ENCODE measurements at places on chromosomes 6 and 20.

DNA sequence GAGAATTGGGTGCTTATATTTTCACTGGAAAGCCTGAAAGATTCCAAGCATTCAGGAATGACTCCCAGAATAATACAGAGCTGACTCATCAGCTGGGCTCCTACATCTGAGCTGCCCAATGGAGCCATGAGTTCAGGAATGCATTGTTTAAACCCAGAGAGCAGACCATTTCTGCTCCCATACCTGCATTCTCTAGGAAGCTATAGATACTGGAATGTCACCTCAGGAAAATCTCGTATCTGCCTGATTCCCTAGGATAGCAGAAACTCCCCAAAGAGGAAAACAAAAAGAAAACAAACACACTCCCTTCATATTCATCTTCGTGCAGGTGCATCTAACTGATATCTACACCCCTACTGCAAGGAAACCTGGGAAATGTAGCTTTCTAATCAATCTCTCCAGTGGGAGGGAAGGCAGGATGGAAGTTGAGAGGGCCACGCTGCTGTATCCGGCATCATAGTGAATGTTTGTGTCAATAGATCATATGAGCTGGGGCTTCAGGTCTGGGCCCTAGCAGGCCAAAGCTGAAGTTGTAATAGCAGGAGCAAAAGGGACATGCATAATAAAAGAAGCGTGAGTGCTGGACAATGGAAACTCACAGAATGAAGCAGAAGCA is 8.2 kb upstream of the SLC2A12 start:
- DNase-seq = no peak

DNA sequence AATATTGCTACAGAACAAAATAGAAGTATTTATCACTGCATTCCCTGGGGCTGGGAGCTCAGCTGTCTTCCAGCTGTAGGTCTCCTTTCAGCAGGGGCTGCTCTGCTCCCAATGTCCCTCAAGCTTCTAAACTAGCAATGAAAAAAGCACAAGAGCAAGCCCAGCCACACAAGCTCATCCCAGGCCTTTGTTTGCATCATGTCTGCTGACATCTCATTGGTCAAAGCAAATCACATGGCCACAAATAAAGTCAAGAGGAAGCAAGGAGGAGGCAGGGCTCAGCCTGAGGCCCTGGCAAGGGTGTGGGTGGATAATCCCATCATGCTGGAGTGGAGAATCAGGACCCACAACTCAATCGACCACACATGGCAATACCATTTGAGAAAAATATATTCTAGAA is 2.2 kb upstream of the BFSP1 start:
- DNase-seq = no peak

DNA sequence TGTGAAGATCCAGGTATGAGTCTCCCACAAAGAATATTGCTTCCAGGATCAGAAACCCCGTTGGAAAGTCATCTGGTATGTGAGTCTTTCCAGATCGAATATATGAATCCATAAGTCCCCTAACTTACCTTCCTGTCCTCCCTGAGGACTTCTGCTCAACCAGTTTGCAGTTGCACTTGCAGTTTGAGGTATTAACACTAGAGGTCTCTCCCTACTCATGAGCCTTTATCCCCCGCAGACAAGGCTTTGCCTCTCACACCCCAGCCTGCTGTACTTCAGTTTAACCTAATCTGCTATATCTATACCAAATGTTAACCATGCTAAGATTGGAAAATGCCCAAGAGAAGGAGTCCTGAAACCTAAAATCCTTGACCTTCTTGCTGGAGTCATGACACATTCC is 135.3 kb upstream of the DEFB112 start:
- peak; percentile 0 for DNase-seq

GRCh38 chr20:31675828-31676608 is 38.3 kb downstream of the COX4I2 start:
- DNase-seq = no peak

- no peak for DNase-seq
Measured at GRCh38 chr20:278181-278580, 12.4 kb downstream of the C20orf96 start.

DNA sequence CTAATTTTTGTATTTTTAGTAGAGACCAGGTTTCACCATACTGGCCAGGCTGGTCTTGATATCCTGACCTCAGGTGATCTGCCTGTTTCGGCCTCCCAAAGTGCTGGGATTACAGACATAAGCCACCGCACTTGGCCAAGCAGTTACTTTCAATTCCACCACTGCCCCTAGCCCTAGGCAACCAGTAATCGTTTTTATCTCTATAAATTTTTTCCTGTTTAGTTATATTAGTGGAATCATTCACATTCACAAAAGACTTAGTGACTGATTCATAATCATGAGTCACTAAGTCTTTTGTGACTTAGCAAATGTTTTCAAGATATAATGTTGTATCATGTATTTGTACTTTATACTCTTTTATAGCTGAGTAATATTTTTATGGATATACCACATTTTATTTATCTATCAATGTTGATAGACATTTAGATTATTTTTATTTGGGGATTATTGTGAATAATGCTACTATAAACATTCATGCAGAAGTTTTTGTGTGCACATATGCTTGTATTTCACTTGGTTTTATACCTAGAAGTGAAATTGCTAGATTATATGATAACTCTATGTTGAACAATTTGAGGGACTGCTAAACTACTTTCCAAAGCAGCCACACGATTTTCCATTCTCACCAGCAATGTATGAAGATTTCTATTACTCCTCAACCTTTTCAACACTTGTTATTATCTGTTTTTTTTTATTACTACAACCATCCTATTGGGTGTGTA is 421.4 kb upstream of the ID4 start:
- DNase-seq = no peak

- DNase-seq = no peak
Measured at GRCh38 chr6:31874836-31875572, 3.8 kb downstream of the SLC44A4 start.

GRCh38 chr6:106496823-106497222 is 132.5 kb downstream of the RTN4IP1 start:
- DNase-seq = no peak

DNA sequence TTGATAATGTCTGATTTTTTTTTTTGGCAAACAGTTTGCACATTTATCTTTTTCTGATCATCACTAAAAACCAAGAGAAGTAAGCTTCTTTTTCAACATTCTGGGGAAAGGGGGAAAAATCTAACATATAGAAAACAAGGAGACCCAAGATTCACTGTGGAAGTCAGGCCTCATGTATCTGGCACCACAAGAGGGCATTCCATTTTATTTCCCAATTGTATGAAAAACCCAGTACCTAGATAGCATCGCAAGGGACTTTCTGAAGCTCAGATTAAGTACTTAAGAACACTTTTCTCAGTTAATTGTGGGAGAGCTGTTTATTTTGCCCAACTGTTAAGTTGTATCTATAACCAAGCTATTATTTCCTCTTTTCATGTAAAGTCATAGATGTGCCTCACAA is 152.9 kb downstream of the KLHL32 start:
- no peak for DNase-seq

DNA sequence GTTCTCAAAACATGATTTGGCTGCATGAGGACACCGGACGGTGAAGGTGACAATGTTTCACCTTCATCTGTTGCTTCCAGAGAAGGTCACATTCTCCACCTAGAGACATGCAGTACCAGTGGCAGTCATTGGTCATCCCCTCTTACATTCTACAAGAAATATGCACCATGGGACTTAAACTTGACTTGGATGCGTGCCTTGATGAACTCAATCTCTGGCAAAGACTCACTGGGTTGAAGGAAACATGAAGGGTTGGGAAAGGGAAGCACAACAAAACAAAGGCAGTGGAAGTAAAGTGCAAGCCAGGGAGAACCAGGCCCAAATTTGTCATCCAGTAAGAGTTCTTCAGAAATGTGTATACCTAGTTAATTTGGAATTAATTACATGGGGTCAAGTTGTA is 39.4 kb upstream of the ARMH2 start:
- no peak for DNase-seq

GRCh38 chr6:20427856-20428255 is 26.2 kb downstream of the E2F3 start:
- no peak for DNase-seq

DNA sequence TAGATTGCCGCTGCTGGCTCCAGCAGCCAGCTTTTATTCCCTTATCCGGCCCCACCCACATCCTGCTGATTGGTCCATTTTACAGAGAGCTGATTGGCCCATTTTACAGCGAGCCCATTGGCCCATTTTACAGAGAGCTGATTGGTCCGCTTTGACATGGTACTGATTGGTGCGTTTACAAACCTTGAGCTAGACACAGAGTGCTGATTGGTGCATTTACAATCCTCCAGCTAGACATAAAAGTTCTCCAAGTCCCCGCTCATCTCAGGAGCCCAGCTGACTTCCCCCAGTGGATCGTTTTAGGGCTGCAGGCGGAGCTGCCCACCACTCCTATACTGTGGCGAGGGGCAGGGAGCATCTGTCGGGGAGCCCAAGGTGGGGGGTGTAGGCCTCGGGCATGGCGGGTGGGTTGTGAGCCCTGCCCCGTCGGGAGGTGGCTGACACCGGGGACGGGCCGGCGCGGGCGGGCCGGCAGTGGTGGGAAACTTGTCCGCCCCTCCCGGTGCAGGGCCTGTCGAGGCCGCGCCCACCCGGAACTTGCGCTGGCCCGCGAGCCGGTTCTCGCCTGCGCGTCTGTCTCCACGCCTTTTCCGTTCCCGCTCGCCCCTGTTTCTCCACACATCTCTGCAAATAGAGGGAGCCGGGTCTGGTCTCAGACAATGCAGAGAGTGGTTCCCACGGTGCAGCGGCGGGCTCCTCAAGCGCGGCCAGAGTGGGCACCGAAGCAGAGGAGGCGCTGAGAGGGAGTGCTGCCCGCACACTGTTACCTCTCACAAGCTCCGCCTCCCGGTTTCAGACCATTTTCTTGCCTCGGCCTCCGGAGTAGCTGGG is 86.1 kb upstream of the STMND1 start:
- DNase-seq = no peak

- no peak for DNase-seq
Measured at GRCh38 chr6:129893640-129894039, 32.5 kb upstream of the TMEM244 start.

DNA sequence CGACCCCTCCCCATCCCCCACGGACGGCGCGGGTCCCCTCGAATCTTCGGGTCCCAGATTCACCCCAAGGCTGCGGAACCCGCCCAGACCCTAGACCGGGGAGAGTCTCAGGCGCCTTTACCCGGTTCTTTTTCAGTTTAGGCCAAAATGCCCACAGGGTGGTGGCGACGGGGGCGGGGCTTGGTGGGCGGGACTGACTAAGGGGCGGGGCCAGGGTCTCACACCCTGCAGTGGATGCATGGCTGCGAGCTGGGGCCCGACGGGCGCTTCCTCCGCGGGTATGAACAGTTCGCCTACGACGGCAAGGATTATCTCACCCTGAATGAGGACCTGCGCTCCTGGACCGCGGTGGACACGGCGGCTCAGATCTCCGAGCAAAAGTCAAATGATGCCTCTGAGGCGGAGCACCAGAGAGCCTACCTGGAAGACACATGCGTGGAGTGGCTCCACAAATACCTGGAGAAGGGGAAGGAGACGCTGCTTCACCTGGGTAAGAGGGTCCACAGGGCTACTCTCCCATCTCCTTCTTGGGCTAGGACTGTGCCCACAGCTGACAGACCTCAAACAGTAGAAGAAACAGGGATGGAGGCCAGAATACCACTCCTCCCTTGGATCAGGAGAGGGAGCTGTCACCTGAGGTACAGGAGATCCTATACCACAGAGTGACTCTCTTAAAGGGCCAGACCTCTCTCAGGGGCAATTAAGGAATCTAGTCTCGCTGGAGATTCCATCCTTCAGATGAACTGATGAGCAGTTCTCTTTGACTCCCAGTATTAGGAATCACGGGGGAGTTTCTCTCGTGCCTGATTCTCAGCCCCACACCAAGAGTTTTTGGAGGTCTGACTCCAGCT is 942 bp downstream of the HLA-E start:
- DNase-seq = no peak

GRCh38 chr6:166556336-166556735 is 30.1 kb downstream of the RAMACL start:
- no peak for DNase-seq

DNA sequence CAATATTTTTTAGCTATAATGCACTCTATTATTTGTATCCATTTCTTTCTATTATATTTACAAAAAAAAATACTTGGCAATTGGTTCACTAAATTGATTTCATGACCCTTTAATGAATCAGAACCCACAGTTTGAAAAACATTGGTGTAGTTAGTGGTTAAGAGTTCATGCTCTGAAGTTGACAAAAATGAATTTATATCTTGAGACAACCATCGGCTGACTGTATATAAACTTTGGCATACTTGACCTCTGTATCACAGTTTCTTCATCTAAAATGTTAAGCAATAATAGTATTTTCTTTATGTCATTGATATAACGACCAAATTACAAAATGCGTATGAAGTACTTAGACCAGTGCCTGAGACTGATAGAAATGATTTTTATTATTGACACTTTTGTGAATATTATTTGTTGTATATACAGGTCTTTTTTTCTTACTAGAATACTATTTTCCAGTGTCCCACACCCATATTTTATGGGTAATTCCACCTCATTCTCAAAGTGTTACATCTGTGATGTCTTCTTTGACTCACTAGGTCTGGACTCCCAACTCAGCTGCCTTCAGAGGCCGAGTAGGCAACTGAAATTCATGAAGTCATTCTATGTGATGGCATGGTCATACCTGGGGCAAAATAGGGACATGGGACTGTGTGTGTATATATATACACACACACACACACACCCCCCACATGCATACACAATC is 459.2 kb downstream of the RFPL4B start:
- DNase-seq = no peak

DNA sequence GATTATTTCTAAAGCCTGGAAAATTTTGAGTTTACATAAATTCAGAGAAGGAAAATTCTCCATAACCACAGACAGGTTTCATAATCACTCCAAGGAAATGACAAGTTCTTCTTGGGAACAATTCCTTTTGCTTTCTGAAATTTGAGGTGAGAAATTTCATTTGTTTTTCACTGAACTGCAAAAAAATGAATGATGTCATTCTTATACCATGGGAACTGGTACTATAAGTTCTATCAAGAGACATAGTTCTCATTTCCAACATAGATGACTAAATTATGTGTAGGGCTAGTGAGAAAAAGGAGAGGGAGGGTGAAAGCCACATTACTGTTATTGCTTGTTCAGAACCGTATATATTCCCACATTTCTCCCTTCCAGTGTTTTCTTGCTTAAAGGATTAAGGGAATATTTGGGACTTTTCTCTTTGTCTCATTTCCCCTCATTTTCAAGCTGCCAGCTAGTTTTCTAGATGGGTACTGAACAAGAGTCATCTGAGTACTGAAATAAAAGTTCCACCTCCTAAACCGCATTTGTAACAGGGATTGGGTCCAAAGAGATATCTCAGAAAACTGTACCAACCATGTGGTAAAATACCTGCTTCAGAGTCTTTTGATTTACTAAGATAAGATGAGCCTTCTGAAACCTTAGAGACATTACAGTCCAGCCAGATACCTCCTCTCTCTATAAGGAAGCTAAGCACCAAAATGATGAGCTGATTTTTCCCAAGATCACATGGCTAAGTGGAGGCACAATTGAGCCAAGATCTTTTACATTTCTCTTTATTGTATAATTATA is 144.3 kb upstream of the PRDM1 start:
- DNase-seq = no peak

GRCh38 chr20:6490849-6491248 is 276.6 kb upstream of the BMP2 start:
- DNase-seq = no peak
